ENCODE measurements at places on chromosomes 3 and 15.
A peak's percentile ranks its signal among the peaks of the same experiment; 100 is the strongest.

GRCh38 chr3:104685492-104685891 is 681.2 kb upstream of the ALCAM start:
- DNase-seq, result no peak

DNA sequence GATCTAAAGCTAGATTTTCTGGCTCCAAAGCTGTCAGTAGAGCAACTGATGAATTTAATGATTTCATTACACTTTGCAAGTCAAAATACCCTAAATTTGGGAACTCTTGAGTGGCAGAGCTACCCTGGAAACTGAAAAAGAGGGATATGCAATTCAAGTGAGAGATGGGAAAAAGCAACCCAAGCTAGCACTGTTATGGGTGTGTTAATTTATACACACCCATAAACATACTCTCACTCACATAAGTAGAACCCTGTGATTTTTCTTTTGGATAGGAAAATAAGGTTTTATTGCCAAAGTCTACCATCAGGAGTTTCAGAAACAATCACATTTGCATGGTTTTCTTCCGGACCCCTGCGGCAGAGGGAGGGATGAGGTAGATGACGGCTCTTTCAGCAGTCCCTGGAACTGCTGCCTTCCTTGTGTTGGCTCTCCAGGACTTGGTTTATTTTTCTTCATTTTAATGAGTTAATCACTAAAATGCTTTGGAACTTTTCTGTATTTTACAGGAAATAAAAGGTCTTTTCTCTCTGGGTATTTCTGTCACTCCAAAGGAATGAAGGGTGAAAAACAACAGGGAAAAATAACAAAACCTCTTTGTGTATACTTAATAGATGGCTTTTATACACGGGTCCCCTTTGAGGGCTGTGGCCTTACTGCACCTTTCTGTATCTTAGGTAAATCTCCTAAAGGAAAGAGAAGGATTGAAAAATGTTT is 63.8 kb downstream of the TTC23 start:
- DNase-seq, result no peak

DNA sequence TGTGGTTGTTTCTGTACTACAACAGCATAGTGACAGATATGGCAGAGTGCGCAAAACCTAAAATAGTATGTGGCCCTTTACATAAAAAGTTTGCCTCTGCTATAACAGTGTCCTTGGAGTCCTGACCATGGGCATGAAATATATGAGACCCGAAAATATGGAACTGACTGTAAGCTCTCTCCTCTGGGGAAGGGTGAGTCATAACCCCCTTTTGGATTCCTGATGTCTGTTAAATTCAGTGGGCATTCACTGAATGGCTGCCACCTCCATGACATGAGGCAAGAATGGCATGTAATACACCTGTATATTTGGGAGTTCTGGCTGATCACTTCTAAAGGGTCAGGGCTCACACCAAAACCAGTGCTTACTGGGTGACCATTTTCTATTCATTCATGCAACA is 6.1 kb downstream of the TBC1D2B start:
- DNase-seq, result peak; percentile 9

DNA sequence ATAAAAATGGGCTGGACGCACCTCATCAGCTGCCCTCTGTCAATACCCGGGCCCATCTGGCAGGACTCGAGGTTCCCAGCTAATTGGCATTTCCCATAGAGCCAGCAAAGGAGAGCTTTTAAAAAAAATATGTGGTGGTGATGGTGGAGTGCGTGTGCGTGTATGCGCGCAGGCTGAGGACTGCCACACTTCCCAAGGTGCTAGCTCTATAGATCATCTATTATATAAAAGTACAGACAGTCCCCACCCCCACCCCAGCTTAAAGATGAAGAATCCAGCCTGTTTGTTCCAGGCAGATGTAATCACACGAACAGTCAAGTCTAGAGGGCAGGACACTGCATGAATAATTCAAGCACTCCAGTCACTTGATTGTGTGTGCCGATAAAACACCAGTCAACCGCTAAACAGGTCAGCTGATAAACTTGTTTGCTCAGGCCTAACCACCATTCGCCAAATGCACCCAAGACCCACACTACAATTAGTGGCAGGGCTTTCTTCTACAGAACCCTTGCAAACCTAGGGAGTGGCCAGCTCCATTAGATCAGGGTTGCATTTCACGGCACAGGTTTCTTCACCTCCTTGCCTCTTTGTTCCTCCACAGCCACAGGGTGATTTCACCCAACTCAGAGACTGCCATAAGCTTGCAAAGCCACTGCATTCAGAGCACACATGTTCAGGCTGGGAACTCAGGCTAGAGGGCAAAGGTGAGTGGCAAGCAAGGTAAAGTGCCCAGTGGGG is 5.8 kb downstream of the TLE3 start:
- DNase-seq, result peak; percentile 57

GRCh38 chr15:78417754-78418630 is 20.0 kb upstream of the IREB2 start:
- no peak for DNase-seq

DNA sequence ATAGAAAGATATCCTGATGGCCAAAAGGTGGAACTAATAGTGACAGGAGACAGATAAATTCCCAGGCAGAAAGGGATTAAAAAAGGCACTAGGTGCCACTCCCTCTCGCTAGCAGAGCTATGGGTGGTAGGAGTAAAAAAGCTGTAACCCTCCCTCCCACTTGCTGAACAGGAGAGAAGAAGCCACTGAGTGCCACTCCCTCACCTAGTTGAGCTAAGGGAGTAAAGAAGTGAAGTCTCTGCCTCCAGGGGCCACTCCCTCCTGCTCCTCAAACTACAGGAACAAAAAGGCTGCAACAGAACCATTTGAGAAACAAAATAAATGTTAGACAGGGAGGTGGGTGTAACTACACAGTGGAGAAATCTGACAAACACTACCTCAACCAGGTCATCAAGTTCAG is 276.2 kb upstream of the EPHA6 start:
- DNase-seq, result no peak

GRCh38 chr3:21795921-21796320 is 44.9 kb upstream of the ZNF385D start:
- no peak for DNase-seq

DNA sequence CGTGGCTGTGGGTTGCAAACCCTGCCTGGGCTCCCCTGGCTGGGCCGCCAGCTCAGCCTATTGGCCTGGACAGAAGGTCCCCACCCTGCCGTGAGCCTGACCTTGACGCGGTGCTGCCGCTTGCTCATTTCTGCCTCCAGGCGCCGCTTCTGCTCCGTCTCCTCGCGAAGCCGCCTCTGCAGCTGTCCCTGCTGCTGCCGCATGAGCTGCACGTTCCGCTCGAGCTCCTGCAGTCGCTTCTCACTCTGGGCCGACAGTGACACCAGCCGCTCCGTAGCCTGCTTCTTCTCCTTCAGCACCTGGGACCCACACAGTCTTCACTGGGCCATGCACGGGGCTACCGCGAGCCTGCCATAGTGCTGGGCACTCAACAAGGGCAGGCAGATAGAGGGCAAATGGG is 21.7 kb downstream of the KIF7 start:
- DNase-seq, result no peak

DNA sequence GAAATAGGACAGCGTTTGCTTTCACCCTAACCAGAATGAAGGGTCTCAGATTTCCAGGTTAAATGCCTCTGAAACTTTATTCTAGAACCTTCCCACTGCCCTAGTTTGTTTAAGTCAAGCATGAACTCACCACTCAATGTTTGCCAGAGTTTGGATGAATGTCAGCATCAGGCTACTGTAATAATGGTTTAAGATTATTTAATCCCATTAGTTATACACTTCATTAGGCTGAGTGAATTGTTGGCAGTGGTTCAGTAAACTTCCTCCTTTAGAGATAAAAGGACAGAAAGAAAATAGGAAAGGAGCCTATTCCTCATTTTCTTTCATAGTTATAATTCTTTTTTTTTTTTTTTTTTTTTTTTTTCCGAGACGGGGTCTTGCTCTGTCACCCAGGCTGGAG is 401.9 kb upstream of the TPRG1 start:
- no peak for DNase-seq

- DNase-seq, result no peak
Observed at GRCh38 chr3:15336057-15336456, 3.7 kb upstream of the SH3BP5 start.

GRCh38 chr3:44058022-44058867 is 183.4 kb upstream of the TOPAZ1 start:
- peak; percentile 40 for DNase-seq

DNA sequence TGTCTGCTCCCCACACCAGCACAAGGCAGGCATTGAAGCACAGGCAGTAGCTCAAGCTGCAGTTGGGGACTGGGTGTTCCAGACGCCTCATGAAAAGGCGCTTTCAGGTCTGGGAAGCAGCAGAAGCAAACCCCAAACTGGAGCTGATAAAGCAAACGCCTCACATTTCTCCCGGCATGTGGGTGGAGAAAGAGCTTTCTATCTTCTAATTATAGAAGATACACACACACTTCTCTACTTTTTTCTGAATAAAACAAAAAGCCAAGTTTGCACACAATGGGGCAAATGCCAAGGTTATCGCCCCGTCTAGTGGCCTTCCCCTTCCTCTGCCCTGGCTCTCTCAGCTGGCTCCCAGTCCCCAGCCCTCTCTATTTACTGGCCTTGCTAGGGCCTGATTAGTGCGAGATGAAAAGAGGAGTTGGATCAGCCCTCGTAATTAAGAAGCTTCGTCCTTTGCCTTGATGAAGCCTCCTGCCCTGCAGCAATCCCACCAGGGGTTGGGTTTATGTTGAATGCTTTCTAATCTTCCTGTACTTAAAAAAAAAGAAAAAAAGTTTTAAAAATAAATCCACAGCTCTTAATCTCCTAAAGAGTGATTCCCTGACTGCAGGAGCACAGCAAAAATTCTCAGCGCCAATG is 120.2 kb downstream of the MEGF11 start:
- no peak for DNase-seq

GRCh38 chr15:92332125-92332899 is 61.4 kb upstream of the ST8SIA2 start:
- DNase-seq, result no peak

GRCh38 chr3:194785315-194785714 is 99.6 kb downstream of the FAM43A start:
- no peak for DNase-seq

DNA sequence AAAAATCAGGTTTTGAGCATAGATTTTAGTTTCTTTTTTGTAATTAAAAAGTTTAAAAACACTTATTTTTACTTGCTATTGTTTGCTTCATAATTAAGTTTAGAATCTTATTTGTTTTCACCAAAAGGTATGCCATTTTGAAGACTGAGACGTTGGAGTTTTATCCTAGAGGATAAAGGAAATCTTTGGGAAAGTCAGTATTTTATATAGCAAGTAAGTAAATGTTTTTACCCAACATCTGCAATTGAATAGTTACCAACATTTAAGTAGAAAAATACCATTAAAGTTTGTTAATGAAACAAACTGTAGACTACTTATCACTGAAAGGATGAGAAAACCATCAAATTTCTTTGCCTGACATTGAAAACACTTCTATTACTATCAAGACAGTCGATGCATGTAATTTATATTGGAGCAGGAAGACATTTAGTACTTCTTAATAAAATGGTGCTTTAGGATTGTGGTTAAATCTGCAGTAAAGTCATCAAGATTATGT is 14.0 kb upstream of the CHD2 start:
- no peak for DNase-seq

DNA sequence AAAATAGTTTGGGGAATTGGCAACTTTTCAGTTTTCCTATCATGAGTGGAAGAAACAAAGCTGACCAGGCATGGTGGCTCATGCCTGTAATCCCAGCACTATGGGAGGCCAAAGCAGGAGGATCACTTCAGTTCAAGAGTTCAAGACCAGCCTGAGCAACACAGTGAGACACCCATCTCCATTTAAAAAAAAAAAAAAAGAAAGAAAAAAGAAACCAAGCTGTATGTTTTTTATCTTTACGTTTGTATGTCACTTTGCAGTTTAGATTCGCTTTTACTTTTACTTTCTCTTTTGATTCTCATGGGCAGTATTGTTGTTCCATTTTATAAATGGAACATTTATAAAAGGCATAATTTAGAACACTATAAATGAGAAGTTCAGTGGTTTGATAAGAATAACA is 31.2 kb upstream of the TNIK start:
- peak; percentile 53 for DNase-seq

DNA sequence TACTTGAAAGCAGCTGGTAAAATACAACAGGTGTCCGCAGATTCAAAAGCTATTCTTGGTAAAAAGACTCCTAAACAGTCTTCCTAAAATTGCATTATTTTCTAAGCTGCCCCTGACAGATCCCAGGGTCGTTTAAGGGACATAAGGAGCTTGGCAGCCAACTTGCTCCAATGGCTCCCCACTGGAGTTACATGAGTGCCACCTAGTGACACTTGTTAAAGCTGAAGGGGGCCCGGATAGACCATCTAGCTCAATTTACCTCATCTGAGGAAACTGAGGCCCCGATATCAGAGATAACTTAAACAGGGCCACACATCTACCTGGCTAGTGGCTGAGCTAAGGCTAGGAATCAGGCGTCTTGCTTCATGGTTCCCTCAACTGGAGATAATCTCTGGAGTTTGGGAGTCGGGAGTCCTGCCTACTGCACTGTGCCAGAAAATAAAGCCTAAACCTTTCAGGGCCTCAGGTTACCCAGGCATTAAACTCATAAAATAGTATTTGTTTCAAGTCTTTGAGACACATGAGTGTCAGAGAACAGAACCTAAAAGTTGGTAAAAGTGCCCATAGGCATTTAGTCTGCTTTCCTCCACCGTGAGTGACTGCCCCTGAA is 6.5 kb upstream of the TBC1D23 start:
- DNase-seq, result peak; percentile 65

DNA sequence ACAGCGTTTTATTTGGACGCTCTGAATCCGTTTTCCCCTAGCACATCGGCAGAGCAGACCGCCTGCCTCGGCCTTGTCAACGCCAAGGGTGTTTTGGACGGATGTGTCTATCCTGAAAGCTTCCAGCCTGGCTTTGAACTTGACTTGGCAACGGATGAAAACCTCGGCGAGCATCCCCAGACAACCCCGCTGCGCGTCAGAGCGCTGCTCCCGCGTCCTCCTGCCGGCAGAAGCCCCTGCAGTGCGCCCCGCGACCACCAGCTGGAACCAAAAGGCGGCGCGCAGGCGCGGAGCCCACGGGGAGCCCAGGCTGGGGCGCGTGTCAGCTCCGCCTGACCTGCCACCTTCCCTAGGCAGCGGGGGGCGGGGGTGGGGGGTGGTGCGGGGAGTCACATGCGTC is 26.2 kb upstream of the ARL8B start:
- no peak for DNase-seq
